ENCODE measurements at places on chromosomes 2 and 18.

GRCh38 chr2:72864500-72864899, 22.7 kb upstream of the SPR start:
- DNase-seq = no peak

- no peak for DNase-seq
Observed at GRCh38 chr2:160352500-160352899, 141.1 kb downstream of the RBMS1 start.

GRCh38 chr18:71832946-71833617, 711.1 kb downstream of the CBLN2 start:
- DNase-seq = no peak

- DNase-seq = no peak
Observed at GRCh38 chr2:37681587-37681986, 10.1 kb upstream of the CDC42EP3 start.

Data from stimulated activated CD4-positive, alpha-beta T cell treated with anti-CD3 and anti-CD28 coated beads, TNF-alpha, amount 100 ng/mL, for 48 hours (primary cell).